ENCODE measurements at places on chromosomes 12 and 14. TPM values are rescaled to one million over a fixed set of nuclear protein-coding genes. Genes with fewer than 3 reads are reported as not detected.

The WIF1 gene
- 2.2 TPM for total RNA-seq

The SOS2 gene
- 89.2 TPM for total RNA-seq

The PRIMA1 gene
- total RNA-seq: not detected

The DNAI7 gene
- 2.5 TPM for total RNA-seq

The ETFBKMT gene
- 3.4 TPM for total RNA-seq

The IL26 gene
- not detected for total RNA-seq

Measured in parietal lobe (tissue), 2 donors.